ENCODE measurements at places on chromosomes 3 and 15.

- DNase-seq, result no peak
Observed at GRCh38 chr3:188026191-188026968, 127.6 kb upstream of the LPP start.

DNA sequence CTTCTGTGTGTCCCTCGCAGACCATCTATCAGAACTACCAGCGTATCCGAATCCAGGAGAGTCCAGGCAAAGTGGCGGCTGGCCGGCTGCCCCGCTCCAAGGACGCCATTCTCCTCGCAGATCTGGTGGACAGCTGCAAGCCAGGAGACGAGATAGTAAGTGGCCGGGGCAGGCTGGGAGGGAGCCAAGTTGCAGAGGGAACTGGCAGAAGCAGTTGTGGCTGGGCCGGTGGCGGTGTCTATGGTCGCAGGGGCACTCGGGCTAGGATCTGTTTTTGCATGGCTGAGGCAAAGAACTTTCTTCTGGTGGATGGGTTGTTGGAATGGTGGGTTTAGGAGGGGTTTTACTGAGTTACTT lies 10.1 kb downstream of the MCM2 start:
- DNase-seq, result no peak

DNA sequence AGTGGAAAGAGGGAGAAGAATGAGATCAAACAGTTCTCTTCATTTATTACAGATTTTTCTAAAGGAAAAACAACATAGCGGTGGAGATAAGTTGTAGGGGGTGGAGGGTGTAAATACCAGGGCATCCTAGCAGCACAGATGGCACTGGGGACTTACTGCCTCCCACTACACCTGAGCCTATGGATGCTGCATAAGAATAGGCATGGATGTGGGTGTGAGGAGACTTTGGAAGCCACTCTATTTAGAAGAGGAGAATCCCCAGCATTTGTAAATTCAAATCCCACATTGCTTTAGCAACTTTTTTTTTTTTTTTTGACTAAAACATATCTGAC lies 27.4 kb upstream of the IL1RAP start:
- no peak for DNase-seq

- no peak for DNase-seq
Observed at GRCh38 chr3:194867270-194867983, 181.7 kb downstream of the FAM43A start.

GRCh38 chr3:108931035-108931434 lies 22.6 kb downstream of the GUCA1C start:
- no peak for DNase-seq

DNA sequence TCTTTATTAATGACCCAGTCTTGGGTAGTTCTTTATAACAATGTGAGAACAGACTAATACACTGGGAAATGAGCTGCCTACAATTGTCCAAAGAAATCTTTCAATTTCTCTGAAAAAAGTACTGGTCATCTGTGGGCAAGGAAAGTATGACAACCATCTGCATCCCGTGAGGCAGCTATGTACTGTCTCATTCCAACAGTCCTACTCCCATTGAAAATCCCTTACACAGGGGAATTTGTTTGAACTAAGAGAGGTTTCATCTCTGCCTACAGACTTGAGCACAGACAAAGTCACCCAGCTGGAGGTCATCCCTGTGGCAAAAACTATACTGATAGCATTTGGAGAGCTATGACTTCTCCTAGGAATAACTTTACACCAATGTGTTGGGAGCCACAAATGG lies 27.1 kb downstream of the SHC4 start:
- DNase-seq, result no peak

GRCh38 chr3:13420831-13421765 lies 976 bp upstream of the NUP210 start:
- DNase-seq, result peak; percentile 52

GRCh38 chr3:79729096-79729495 lies 38.7 kb downstream of the ROBO1 start:
- no peak for DNase-seq

- peak; percentile 73 for DNase-seq
Observed at GRCh38 chr3:13045904-13046568, 27.2 kb downstream of the IQSEC1 start.

- no peak for DNase-seq
Observed at GRCh38 chr3:88038566-88038965, 20.2 kb downstream of the CGGBP1 start.

GRCh38 chr3:37181756-37182155 lies 7.4 kb upstream of the LRRFIP2 start:
- DNase-seq, result no peak

DNA sequence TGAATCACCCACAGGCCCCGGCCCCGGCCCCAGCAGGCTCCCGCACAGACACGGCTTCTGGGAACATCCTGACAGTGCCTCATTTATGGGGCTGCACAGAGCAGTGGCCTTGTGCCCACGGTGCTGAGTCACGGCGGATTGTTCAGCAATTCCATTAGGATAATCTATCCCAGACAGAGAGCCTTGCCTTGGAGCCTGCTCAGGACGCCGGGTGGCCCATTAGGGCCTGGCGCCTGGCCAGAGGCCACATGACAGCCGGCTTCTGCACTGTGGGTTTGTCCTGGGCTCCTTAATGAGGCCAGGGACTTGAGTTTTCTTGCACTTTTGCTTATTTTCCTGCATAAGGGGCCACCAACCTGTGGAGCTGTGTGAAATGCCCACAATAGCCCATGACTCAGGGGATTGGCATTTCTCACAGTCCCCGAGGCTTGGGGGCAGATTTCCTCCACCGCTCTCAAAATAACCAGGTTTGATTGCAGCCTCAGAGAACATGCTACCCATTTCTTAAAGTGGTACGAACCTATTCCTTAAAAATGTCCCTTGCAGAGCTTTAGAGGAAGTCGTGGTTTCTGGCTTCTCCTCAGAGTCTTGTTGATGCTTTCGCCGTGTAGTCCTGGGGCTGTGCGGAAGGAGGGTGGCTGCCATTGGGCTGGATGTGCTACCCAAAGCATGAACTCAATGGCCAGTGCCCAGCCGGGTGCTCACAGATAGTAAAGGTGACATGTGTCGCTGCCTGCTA lies 19.0 kb downstream of the SYNM start:
- no peak for DNase-seq

DNA sequence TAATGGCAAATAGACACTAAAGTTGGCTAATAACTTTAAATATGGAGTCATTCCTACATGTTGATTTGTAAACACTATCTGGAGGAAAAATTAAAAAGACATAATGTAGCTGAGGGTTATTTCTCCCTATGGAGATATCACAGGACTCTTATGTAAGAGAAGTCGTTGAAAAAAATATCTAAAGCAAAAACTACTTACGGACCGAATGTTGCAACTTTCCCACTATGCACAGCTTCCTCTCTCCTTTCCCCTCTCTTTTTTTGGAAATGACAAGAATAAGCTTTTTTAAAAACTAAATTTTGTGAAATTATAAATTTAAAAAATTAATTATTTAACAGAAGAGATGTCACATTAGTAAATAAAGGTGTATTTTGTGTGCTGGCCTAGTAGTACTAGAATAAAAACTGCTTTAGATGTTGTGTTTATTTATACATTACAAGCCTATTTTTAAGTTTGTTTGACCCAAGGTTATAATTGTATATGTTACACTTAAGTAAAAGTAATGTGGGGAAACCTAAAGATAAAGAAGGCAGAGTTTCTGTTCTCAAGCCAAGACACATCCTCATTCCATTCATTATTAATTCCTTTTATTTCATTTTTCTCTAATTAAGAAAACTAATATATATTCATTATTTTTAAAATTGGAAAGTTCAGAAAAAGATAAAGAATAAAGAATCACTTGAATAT lies 20.7 kb upstream of the PPARG start:
- no peak for DNase-seq

DNA sequence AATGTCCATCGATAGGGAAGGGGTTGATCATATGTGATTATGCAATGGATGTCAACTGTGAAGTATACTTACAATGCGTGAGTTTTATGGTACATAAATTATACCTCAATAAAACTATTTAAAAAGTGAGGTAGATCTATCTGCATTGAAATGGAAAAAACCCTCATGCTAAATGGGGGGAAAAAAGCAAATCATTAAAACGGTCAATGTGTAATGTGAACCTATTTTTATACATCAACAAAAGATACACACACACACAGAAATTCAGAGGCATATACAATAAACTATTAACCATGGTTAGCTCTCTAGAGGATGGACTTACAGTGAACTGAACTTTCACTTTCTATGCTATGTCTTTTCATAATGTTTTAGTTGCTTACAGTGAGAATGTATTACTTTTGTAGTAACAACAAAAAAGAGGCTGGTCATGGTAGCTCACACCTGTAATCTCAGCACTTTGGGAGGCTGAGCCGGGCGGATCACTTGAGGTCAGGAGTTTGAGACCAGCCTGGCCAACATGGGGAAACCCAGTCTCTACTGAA lies 23.1 kb downstream of the STIMATE start:
- DNase-seq, result no peak

DNA sequence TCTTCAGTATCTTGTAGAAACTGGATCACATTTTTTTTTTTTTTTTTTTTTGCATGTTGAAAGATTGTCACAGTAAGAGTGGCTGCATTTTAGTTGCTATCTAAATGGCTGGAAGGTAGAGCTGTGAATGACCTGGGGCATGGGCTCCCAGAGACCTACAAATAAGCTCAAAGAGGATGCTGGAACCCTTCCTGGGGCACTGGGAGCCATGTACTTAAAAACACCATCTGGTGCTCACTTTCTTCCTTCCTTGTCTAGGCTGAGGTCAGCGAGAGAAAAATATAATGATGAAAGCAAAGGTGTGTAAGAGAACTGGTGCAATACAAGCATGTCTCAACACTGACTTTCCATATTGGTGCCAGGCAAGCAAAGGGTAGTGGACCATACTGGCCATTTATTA lies 323.9 kb downstream of the SV2B start:
- no peak for DNase-seq

DNA sequence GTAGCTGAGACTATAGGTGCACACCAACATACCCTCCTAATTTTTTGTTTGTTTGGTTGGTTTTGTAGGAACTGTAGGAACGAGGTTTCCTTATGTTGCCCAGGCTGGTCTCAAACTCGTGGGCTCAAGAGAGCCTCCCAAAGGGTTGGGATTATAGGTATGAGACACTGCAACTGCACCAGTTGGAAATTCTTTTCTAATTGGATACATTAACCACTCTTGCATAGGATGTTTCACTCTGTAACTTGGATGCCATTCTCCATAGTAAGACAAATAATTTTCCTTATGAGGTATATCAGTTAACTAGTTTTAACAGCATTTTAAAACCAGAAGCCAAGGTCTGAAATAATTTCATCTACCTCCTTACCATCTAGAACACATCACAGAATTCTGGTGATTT lies 6.7 kb upstream of the ALCAM start:
- no peak for DNase-seq

- DNase-seq, result no peak
Observed at GRCh38 chr3:108602935-108603294, 13.4 kb downstream of the DZIP3 start.

DNA sequence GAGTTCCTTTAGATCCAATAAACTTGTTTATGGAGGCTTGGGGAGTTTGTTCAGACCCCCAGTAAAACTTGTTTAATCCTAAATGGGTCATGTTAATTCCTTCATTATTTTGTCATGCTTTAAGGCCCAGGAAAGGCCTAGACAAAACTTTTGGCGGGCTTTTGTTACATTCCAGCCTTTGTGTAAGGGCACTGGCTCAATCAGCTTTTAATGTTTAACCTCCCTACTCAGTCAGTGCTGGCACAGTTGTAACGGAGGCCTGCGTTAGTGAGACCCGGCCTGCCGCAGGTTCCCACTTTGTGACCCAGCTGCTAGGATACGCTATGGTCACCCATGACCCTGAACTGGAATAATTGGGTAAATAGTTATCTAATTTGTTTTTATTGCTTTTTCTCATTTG lies 59.2 kb downstream of the OXSM start:
- DNase-seq, result no peak

GRCh38 chr3:173750095-173750494 lies 352.6 kb downstream of the NLGN1 start:
- DNase-seq, result no peak

DNA sequence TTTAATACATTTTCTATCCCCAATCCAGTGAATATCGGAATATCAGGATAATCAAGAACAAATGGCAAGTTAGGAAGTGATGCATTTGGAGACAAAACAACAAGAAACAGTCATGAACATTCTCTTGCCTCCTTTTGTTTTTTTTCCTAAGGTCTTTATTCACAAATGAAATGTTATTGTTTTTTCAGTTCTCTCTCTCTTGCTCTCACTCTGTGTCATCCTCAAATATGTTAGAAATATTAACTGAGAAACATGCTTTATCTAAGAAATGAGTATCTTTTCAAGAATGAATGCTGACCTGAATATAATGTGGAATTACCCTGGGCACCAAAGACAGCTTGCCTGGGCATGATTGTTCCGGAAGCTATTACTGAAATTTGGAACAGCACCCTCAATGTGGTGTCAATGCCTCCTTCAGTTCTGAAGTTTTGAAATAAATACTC lies 51.3 kb downstream of the RBMS3 start:
- DNase-seq, result no peak

- DNase-seq, result no peak
Observed at GRCh38 chr3:26498271-26498670, 124.3 kb upstream of the LRRC3B start.

GRCh38 chr15:38843736-38844590 lies 279.3 kb upstream of the RASGRP1 start:
- no peak for DNase-seq

DNA sequence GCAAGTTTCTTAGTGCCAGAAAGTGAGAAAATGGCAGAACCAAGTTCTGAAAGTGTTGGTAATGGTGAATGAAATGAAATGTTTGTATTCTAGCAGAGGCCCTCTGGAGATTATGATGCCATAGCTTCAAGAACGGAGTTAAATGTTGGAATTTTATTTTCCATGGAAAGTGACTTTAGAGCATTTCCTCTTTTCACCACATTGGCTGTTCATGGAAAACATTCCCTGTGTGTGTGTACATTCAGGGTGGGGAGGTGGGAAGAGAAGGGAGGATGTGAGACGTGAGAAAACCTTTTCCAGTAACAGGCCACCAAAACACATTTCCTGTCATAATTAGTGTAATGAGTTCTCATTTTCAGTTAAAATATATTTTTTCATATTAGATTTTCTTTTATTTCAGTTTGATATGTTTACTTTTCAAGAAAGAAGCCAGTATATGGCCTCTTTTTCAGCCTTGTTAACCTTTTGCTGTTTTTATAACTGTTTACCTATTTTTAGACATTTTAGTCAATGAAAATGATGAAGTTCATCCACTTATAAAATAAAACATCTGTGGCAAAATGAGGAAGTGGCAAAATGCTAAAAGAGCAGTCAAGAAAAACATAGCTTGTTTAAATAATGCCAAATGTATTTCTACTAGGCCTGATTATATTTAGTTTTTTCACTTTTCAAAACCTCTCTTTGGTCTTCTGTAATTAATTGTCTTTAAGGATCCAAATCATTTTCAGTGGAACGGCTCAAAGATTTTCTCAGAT lies 21.6 kb downstream of the SAMMSON start:
- no peak for DNase-seq

- no peak for DNase-seq
Observed at GRCh38 chr3:128083980-128084674, 31.9 kb downstream of the SEC61A1 start.

DNA sequence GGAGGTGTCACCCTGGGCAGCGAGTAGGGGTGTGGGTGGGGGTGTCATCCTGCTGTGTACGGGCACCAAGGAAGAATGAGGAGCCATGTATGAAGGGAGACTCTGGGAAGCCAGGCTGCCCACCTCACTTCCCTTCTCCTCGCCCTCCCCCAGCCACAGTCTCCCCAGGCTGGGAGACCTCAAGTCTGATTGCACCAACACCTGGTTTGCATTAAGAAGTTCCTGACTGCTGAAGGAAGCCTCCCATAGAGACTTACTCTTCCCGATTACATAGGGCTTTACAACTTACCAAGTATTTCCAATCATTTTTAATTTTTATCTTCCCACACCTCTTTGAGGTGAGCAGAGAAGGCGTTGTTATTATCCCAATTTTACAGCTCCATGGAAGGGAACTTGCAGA lies 29.5 kb upstream of the SMAD3 start:
- no peak for DNase-seq

- no peak for DNase-seq
Observed at GRCh38 chr15:57463360-57463759, 87.1 kb downstream of the CGNL1 start.
